ENCODE measurements at places on chromosomes 7 and 10.

DNA sequence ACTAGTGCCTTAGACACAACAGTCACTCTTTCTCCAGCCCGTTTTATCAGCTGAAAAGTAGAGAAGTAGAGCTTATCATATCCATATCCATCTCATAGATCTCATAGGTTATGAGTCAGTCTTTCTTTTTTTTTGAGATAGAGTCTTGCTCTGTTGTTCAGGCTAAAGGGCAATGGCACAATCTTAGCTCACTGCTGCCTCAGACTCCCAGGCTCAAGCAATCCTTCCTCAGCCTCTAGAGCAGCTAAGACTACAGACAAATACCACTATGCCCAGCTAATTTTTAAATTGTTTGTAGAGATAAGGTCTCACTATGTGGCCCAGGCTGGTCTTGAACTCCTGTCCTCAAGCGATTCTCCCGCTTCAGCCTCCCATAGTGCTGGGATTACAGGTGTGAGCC, 2.5 kb upstream of the PARD3 start:
- DNase-seq = no peak

- no peak for DNase-seq
Measured at GRCh38 chr10:71221586-71222202, 9.3 kb downstream of the UNC5B start.

DNA sequence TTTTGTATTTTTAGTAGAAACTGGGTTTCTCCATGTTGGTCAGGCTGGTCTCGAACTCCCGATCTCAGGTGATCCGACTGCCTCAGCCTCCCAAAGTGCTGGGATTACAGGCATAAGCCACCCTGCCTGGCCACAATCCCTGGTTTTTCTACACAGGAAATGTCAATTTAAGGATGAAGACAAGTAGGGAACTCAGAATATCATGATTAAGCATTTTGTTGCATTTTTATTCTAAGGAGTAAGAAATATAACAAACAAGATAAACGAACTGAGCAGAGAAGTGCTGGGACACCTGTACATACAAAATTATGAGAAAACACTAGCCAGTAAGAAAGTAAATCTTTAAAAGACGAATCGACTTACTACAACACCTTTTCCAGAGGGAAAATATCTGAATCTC, 69.3 kb downstream of the CUBN start:
- DNase-seq = no peak

DNA sequence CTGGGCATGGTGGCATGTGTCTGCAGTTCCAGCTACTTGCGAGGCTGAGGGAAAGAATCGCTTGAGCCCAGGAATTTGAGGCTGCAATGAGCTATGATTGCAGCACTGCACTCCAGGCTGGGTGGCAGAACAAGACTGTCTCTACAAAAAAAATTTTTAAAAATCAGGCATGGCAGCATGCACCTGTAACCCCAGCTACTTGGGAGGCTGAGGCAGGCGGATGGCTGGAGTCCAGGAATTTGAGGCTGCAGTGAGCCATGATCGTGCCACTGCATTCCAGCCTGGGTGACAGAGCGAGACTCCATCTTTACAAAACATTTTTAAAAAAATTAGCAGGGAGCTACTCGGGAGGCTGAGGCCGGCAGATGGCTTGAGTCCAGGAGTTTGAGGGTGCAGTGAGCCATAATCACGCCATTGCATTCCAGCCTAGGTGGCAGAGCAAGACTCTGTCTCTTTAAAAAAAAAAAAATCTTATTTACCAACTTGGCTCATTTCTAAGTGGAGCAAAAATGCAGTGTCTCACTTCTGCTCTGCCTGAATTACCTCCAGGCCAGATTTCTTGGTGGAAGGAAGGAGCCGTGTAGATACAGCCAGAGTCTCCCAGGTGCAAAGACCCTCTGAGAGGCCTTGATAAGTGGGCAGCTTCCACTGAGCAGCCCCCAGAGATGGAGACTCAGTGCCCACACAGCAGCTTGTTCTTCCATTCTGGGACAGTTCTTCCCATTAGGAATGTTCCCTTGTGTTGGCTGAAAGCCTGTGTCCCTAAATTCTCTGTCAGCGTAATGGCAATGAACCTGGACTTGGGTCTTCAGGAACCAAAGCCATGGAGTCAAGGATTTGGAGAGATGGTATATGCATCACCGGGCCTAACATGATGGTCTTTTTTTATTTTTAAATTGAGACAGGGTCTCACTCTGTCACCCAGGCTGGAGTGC, 30.0 kb downstream of the GTF2IRD1 start:
- no peak for DNase-seq

DNA sequence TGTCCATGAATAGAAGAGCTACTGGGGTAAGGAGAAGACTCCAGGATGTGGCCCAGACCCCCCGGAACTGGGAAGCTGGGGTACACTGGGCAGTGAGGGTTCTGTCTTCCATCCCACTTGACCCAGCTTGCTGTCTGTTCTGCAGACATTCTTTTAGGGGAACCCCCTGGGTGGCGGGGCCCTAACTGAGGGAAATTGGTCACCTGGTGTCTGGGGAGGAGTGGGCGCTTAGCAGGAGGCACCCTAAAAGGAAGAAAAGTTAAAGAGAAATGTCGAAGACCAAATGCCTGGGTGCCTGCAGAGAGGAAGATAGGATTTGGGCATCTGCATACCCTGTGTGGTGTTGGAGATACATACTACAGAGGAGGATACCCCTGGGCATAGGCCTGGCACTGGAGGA, 1.0 kb downstream of the AP1S1 start:
- no peak for DNase-seq

- peak; percentile 78 for DNase-seq
Measured at GRCh38 chr10:100518761-100519241, 860 bp downstream of the SEC31B start.

DNA sequence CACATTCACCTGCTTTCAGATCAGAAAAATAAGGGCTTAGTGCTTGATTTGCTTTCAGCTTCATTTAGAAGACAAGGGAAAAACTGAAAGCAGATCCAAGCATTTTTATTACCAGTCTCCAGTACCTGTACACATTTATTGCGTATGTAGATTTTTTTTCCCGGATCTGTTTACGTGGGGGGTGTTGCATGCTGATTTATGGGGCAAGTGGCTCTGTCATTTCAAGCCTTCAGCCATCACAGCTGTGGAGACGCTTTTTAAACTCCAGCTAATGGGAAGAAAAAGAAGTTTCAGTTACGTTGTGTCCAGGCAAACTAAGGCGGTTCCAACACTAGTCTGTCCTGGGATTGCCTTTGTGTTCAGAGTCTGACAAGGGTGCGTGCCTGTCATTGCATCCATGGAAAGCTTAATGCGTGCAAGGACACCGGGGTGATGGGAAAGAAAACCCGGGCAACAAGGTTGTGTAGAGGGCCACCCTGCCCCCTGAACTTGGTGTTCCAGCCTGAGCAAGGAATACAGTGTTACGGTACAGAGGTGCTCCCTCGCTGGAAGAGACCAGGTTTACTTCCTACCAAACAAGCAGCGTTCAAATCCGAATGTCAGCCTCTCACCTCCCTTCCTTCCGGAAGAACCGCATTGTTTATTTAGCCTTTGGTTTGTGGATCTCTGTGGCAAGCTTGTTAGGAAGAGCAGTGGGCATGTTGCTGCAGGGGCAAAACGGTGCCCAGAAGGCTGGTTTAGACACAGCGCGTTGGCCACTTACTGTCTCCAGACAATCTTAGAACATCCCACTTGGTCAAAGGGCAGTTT, 128.2 kb downstream of the FGFR2 start:
- DNase-seq = no peak

GRCh38 chr7:51026341-51026740, 243.6 kb upstream of the GRB10 start:
- DNase-seq = no peak

DNA sequence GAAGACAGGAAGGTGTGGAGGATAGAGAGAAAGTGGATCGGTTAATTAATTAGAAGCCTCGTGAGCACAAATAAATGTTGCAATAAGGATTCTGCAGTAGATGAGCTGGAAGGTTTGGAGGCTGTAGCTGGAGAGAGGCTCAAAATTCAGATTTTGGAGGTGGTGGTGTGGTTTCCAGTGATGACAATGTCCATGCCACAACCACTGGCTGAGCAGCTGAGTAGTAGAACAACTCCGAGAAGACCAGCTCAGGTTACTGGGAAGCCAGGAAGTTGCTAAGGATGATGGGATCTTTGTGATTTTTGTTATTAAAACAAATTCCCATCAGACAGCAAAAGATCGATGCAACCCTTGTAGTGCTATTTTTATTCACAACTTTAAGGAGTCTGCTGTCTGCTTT, 7.7 kb downstream of the SLC26A4 start:
- DNase-seq = no peak

Data from hematopoietic multipotent progenitor cell treated with erythropoietin and hydrocortisone succinate and interleukin-3 and kit ligand, for 4 days (in vitro differentiated cells).